ENCODE measurements at places on chromosomes 6 and 20. TPM values are rescaled to one million over a fixed set of nuclear protein-coding genes. Genes with fewer than 3 reads are reported as not detected.

Gene ARMC12
- total RNA-seq, result 2.7 TPM

Gene BCAS1
- not detected for total RNA-seq

Gene ADAM33
- 3.0 TPM for total RNA-seq

Gene SRSF12
- 21.9 TPM for total RNA-seq

Gene KAT14
- total RNA-seq, result 31.9 TPM

Gene HLA-DMA
- total RNA-seq, result 1.7 TPM

GRCh38 chr6:127267646-127268625 lies 1.3 kb downstream of the RNF146 start:
- DNase-seq, result no peak

- DNase-seq, result no peak
Measured at GRCh38 chr6:110999634-111000270, 17.9 kb downstream of the RPF2 start.

- DNase-seq, result no peak
Measured at GRCh38 chr6:93047033-93047432, 372.3 kb downstream of the EPHA7 start.

GRCh38 chr6:163170294-163170883 lies 244.1 kb upstream of the QKI start:
- no peak for DNase-seq

DNA sequence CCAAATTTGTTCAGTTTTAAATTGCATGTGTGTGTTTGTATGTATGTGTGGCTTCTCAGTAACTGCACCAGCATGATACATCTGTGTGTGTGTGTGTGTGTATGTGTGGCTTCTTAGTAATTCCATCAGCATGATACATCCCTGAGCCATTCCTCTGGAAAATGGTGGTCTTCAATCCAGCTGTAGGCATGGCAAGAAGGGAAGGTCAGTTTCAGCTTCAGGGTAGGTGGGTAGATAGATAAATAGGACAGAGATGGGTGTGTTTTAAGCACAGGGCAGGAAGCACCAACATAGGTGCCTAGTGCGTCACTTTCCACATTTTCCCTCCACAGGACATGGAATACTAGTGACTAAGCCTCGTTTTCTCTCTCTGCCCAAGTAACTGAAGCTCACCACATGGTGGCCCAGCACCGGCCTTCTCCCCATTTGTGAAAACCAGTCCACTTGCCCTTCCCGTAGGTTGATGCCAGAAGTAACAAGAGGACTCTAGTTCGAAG lies 82.9 kb downstream of the RPP40 start:
- no peak for DNase-seq

- DNase-seq, result no peak
Measured at GRCh38 chr6:82033631-82034211, 213.8 kb downstream of the IBTK start.

DNA sequence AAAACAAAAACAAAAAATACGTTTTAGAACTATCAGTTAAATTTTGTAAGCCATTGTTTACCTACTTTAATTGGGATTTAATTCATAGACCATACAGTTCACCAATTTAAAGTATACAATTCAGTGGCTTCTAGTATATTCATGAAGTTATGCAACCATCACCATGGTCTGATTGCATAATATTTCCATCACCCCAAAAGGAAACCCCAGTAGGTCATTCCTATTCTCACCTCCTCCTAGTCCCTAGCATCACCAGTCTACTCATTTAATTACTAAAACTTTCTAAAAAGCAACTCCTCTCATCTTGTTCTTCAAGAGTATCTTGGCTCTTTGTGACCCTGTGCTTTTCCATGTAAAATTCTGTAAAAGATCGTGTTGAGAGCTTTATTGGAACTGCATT lies 60.2 kb downstream of the ASXL1 start:
- no peak for DNase-seq

DNA sequence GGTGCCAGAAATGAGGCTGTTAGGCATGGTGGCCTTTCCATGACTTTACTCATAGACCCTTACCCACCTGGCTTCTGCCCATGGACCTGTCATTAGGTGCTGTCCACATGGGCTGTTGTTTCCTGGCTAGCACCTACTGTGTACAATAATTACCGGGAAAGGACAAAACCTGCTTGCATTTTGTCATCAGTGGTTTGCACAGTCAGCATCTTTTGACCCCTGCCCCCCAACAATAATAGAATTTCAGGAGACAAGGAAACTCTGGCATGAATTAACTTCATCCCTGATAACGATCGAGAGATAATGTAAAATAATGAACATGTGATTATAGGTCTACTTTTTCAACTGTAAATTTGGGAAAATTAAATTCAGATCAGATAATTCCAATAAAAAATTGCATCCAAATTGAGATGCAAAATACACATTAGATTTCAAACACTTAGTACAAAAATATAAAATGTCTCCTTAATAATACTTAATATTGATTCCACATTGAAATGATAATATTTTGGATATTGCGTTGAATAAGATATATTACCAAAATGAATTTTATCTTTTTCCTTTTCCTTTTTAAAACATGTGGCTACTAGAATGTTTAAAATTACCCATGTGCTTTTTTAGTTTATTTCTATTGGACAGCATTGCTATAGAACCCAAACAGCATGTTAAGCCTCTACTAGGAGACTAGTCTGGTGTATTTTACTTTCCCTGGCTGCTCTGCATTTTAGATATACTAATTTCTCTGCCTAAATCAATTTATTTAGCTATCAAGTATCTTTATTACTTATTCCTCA lies 12.4 kb downstream of the ANKRD66 start:
- no peak for DNase-seq

DNA sequence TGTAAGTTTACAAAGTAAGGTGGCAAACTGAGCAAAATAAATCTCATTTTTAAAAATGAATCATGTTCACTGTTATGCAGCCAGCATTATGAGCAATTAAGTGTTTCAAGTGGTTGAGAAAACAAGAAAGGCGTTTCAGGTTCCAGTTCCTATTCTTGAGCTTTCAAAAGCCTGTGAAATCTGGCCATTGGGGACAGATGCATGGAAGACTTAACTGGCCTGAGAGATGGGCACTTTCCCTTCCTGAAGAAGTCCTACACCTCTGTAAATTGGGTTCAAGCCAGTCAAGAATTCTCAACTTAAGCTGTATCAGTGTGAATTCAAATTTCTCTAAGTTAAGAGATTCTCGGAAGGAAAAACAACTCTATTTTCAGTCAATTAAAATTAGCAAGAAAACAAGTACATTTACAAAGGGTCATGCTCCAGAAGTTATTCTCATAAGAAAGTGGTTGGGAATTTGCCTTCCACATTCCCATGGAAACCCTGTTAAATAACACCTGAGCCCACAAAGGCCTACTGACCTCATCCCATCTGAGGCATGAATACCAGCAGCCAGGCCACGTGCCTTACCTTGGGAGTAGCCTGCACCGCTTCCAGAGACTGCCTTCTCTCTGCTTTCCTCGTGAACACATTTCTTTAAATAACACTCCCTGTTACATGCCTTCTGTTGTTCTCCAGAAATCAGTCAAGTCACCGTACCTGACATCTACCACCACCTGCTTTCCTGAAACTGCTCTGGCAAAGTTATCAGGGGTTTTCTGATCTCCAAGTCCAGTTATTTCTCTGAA lies 19.4 kb downstream of the MAP3K5 start:
- DNase-seq, result no peak

DNA sequence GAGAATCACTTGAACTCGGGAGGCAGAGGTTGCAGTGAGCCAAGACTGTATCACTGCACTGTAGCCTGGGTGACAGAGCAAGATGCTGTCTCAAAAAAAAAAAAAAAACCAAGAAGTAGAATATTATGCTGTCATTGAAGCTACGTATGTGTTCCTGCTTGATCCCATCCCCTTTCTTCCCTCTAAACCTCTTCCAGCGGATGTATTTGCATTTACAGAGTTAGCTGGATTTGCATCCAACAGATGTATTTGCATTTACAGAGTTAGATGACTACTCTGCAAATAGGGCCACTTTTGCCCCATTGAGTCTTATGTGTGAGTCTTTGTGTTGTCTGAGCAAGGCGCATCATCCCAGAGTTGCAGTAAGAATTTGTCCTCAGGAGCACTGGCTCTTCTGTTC lies 24.9 kb upstream of the IPCEF1 start:
- DNase-seq, result no peak

DNA sequence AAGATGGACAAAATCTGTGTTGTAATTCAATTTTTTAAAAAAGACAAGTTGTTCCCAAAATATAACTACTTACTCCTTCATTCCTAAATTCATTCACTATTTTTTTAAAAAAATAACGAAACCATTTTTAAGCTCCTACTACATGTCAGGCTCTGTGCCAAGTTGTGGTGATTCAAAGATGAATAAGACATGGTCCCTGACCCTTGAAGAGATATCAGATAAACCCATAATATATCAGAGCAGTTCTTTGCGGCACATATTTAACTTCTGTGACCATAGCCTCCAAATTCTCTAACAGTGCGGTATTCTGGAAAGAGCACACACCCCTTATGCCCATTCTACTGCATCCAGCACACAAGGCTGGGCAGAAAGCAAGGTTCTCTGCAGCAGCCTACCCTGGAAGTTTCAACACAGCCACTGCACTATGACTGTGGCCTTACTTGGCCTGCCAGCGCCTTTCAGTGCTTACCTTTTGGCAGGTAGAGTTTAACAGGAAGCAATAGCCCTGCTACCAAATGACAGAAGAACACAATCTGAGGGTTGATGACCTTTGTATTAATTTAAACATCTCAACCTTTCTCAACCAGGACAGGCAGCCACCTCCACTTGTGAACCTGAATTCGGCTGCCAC lies 406.5 kb downstream of the BTBD9 start:
- DNase-seq, result no peak

- DNase-seq, result no peak
Measured at GRCh38 chr6:1418471-1419191, 29.3 kb downstream of the FOXF2 start.

GRCh38 chr20:10271494-10272219 lies 53.0 kb downstream of the SNAP25 start:
- DNase-seq, result no peak

- no peak for DNase-seq
Measured at GRCh38 chr6:43113431-43114260, 37.5 kb downstream of the PTK7 start.

DNA sequence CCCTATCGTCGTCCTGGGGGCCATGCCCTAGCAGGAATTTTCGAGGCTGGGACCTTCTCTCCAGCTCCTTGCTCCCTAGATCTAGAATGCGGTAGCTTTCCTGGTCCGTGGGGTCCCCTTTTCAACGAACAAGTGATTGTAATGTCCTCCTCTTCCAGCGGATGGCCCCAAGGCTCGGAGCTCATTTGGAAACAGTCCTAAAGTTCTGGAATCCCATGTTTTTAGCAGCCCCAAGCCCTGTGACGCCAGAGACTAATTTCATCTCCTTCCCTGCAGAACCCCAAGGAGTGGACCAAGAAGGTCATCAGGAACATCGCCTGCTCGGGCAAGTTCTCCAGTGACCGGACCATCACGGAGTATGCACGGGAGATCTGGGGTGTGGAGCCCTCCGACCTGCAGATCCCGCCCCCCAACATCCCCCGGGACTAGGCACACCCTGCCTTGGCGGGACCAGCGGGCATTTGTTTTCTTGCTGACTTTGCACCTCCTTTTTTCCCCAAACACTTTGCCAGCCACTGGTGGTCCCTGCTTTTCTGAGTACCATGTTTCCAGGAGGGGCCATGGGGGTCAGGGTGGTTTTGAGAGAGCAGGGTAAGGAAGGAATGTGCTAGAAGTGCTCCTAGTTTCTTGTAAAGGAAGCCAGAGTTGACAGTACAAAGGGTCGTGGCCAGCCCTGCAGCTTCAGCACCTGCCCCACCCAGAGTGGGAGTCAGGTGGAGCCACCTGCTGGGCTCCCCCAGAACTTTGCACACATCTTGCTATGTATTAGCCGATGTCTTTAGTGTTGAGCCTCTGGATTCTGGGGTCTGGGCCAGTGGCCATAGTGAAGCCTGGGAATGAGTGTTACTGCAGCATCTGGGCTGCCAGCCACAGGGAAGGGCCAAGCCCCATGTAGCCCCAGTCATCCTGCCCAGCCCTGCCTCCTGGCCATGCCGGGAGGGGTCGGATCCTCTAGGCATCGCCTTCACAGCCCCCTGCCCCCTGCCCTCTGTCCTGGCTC lies 48.5 kb downstream of the PYGB start:
- no peak for DNase-seq

DNA sequence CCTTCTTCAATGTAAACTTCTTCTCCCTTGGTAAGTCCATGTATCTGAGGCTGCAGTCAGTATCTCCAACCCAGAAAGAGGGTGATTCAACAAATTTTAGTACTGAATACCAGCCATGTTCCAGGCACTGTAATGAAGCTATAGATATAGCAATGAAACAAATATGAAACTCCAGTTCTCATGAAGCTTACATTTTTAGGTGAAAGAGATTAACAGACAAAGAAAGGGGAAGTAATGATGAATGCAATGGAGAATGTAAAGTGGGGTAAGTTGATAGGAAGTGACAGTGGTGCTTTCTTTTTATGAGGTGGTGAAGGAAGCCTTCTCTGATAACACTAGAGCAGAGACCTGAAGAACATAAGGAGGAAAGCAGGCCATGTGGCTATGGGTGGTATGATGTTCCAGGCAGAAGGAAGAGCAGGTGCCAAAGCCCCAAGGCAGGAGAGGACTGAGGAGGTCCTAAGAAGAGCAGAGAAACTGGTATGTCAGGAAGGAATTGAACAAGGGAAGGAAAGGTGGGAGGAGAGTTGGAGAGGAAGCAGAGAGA lies 143.6 kb downstream of the TFAP2B start:
- no peak for DNase-seq

DNA sequence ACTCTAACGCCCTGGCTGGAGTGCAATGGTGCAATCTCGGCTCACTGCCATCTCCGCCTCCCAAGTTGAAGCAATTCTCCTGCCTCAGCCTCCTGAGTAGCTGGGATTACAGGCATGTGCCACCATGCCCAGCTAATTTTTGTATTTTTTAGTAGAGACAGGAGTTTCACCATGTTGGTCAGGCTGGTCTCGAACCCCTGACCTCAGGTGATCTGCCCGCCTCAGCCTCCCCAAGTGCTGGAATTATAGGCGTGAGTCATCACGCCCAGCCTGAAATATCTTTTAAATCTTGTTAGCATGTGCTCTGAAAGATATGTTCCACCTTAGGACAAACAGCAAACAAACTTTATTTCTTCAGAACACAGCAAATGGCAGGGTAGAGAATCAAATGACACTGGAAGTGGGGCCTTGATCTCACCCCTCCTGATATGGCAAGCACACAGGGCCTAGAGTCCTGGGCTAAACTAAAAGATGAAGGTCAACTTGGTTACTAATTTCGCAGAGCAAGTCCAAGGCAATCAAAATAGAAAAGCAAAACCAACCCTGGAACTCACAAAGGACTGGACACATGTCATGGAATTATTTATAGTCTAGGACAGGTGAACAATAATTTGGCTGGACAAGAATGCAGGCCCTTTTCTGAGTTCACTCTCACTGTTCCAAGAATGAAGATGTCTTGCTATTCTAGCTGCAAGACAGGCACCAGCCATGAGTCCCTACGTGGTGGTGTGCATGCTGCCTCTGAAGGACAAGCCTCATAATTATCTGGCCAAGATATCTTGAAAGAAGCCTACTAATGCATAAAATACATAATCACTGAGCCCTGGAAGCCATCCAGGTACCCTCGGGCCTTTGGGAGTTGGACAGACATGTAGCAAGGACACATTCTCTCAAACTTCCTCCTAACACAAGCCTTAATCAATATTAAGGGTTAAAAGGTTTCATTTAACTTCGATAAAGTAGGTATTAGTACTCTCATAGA lies 35.6 kb downstream of the B4GALT5 start:
- DNase-seq, result no peak

GRCh38 chr20:32153156-32153665 lies 43.7 kb downstream of the TM9SF4 start:
- no peak for DNase-seq

GRCh38 chr20:21571841-21572690 lies 58.2 kb upstream of the NKX2-2 start:
- no peak for DNase-seq
